ENCODE measurements at places on chromosomes 3 and 15.
A peak's percentile ranks its signal among the peaks of the same experiment; 100 is the strongest.

- DNase-seq, result peak; percentile 3
These were observed 124.3 kb upstream of the EIF1B start for GRCh38 chr3:40185029-40185695.

- DNase-seq, result no peak
These were observed 160.9 kb upstream of the GALNT15 start for GRCh38 chr3:16013568-16013967.

- peak; percentile 4 for DNase-seq
These were observed 802 bp downstream of the RCN2 start for GRCh38 chr15:76932135-76932966.

DNA sequence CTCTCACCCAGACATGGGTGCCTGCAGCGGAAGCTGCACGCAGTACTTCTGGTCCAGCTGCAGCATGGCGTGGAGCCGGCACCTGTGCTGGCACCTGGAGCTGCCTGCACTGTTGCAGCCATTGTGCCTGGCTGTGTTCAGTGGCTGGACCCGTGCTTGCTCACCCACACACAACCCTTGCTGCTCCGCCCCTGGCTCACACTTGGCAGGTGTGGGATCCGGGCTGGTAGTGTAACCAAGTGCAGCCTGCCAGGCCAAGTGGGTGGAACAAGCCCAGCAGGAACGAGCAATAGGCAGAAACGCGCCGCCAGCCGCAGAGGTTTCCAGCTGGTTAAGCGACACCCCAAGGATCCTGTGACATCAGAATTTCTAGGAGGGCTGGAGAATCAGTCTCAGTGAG lies 11.2 kb upstream of the SCAPER start:
- DNase-seq, result no peak

GRCh38 chr3:66816090-66816761 lies 181.9 kb upstream of the KBTBD8 start:
- DNase-seq, result peak; percentile 24

DNA sequence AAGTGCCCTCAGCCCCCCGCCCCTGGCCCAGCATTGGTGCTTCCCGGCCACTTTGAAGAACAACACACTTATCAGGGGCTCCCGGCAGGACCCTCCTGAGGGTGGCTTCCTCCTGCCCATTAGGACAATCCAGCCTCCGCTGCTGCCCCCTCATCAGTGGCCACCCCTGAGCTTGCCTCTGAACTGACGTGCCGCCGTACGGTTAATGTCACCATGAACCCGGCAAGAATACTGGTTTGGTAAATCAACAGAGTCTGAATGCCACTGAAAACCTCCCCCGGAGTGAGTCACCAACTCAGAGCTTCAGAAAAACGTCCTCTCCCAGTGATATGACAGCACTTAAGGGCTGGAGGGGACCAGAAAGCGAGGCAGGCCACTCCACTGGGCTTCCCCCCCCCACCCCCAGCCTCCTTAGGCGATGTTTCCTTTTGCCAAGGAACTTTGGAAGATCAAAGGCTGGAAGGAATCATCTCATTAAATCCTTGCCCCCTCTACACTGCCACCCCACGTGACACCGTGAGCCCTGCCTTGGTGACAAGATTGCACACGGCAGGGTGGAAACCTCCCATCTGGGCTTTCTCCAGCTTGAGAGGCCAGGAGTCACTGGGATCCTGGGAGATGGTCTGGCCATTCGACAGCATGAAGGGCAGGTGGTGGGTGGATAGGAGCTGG lies 142.1 kb downstream of the NUP210 start:
- DNase-seq, result peak; percentile 52

- no peak for DNase-seq
These were observed 49.0 kb downstream of the LMCD1 start for GRCh38 chr3:8550611-8551010.

DNA sequence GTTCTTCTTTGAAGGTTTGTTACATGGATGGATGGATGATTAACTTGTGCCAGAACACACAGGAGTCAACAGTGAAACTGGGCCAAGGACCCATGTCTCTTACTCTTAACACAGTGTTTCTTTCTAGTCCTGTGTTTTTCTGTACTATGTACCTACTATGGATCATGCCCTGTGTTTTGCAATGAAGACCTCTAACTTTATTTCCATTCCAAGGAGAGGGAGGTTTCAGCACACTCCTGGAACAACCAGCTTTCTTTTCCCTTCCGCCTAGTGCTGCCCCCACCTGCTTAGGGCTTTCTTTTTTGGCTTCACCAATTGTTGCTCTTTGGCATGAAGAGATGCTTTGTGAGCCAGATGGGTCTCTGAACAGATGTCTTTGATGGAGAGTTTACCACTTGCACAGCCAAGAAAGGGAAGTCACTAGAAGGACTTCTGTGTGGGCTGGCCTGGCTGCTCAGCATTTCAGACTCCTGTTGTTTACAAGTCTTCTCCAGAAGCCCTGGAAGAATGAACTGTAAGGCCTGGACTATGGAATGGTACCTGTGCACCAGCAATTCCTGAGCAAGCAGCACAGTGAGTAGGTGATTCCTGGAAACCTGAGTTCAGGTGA lies 44.5 kb downstream of the SNAPC5 start:
- no peak for DNase-seq

- DNase-seq, result no peak
These were observed 78.2 kb upstream of the TRPM1 start for GRCh38 chr15:31179693-31180092.

DNA sequence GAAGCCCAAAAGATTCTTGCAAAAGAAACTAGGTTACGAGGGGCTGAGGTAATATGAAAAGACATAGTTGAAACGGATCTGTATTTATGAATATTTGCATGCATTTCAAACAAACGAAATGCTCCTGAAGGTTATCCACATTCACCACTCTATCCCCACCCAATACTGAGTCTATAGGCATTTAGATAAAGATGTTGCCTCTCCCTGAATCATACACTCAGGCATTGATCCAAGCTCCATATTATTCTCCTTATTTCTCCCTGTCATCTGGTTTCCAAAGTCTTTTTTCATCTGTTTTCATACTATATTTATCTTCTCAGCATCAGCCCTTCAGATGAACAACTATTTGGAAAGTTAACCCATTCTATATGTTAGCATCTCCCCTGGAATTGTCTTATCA lies 492.5 kb upstream of the TGFBR2 start:
- no peak for DNase-seq

DNA sequence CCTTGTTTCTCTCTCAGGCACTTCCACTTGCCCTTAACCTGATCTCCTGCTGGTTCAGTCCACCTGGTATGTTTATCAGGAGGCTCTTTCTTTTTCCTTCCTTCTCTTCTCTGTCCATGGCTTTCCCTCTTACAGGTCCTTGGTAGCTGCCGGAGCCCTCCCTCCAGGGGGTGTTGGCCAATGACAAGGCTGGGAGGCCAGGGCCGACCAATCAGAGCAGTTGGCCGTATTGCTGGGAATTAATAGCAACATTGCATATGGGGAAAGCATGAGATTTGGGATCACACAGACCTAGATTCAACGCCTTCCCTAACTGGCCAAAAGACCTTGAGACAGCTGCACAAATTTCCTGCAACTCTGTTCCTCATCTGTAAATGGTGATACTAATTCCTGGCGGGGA lies 62.4 kb downstream of the CEMIP start:
- DNase-seq, result no peak

DNA sequence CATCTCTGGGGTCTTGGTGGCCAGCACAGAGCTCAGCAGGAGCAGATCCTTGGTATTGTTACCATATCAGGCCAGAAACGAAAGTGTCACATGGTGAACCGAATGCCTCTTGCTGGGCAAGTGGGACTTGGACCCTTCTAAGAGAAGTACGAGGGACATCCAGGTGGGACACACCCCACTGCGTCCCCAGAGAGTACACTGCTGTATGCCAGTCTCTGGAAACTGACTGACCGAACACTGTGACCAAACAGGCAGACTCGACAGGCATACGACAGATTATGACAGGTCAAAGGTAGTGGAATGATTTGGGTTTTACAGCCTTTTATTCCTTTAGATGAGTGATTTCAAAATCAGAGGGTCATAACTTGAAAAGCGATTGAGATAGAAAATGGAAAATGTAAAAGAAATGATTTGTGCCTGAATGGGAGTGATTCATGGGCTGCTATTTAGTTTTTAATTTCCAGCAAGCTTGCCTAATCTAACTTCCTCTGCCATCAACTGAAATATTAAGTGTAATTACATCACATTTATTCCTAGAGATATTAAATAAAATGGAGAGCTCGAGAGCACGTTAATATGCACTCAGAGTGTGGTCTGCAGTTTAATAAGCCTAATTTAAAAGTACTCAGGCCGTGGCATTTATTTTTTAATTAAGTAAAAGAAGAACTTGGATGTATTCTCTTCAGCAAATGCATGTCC lies 63.4 kb upstream of the CTXND1 start:
- no peak for DNase-seq

GRCh38 chr15:23854203-23854911 lies 167.3 kb upstream of the NDN start:
- no peak for DNase-seq

DNA sequence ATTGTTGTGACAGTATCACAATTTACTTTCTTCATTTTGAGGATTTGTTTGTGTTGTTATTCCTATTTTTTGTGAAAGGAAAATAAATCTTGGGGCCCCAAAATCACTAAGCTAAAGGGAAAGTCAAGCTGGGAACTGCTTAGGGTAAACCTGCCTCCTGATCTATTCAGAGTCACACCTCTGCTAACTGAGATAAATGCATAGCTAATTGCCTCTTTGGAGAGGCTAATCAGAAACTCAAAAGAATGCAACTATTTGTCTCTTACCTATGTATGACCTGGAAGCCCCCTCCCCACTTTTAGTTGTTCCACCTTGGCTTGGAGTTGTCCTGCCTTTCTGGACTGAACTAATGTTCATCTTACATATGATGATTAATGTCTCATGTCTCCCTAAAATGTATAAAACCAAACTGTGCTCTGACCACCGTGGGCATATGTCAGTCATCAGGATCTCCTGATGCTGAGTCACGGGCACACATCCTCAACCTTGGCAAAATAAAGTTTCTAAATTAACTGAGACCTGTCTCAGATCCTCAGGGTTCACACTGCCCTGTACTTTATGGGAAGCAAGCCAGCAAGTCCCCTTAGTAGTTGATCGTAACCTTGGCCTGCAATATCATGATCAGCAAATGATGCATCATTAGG lies 523.2 kb upstream of the GOLIM4 start:
- DNase-seq, result no peak

All from M059J (cell line).